ENCODE measurements at places on chromosomes 4 and X.

- no peak for DNase-seq
Observed at GRCh38 chr4:24809815-24810405, 14.5 kb downstream of the SOD3 start.

DNA sequence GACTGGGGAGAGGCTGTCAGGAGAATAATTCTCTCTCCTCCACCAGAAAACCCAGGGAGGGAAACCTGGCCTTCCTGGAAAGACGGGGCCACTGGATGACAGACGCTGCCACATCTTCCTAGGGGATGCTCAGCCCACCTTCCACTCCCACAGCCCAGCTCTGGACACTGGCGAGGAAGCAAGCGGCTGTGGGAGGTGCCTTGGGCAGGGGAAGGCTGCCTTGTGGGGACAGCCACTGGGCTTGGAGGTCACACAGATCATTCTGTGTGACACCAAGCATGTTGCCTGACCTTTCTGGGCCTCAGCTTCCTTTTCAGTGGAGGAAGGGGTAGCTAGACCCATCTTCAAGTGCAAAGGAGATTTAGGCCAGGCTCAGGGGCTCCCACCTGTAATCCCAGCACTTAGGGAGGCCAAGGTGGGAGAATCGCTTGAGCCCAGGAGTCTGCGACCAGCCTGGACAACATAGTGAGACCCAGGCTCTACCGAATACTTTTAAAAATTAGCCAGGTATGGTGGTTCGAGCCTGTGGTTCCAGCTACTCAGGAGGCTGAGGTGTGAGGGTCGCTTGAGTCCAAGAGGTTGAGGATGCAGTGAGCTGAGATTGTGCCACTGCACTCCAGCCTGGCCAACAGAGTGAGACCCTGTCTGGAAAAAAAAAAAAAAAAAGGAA is 9.8 kb upstream of the MSX1 start:
- DNase-seq = no peak

GRCh38 chrX:44970709-44971108 is 97.7 kb downstream of the KDM6A start:
- DNase-seq = no peak

GRCh38 chrX:18455384-18455783 is 30.0 kb downstream of the CDKL5 start:
- DNase-seq = no peak

- DNase-seq = no peak
Observed at GRCh38 chrX:19569121-19569805, 54.0 kb upstream of the MAP3K15 start.

GRCh38 chr4:145663194-145663593 is 16.8 kb upstream of the C4orf51 start:
- no peak for DNase-seq

GRCh38 chrX:102067966-102068723 is 57.3 kb upstream of the TCEAL2 start:
- DNase-seq = no peak

GRCh38 chr4:40969501-40969900 is 219.7 kb downstream of the NSUN7 start:
- no peak for DNase-seq

DNA sequence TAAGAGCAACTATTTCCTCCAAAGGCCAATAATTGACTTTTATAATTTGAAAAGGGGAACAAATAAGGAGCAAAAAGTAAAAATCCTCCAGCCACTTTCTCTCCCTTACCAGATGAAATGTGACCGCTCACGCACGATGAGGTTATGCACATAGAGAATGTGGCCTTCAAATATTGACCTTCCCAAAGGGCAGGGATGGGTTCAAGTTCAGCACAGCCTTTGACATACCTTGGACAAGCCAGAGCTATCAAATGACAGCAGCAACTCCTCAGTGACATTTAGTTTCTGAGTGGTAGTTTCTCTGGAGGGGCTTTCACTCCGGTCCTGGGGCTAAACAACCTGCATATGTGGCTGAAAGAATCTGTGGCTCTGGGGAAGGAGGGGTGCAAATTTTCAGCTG is 50.7 kb downstream of the AMOT start:
- DNase-seq = no peak

GRCh38 chr4:144499777-144500176 is 146.2 kb upstream of the HHIP start:
- no peak for DNase-seq

GRCh38 chr4:16875487-16875886 is 23.0 kb downstream of the LDB2 start:
- no peak for DNase-seq

GRCh38 chr4:75513526-75514130 is 575 bp downstream of the RCHY1 start:
- DNase-seq = no peak

- no peak for DNase-seq
Observed at GRCh38 chrX:135009838-135010237, 12.5 kb downstream of the RTL8B start.

- no peak for DNase-seq
Observed at GRCh38 chr4:4582653-4583052, 40.8 kb upstream of the STX18 start.

GRCh38 chr4:16722416-16722815 is 176.0 kb downstream of the LDB2 start:
- no peak for DNase-seq

GRCh38 chr4:127759893-127760292 is 22.2 kb upstream of the HSPA4L start:
- no peak for DNase-seq

- DNase-seq = no peak
Observed at GRCh38 chr4:33914386-33914785, 2329.9 kb downstream of the ARAP2 start.

DNA sequence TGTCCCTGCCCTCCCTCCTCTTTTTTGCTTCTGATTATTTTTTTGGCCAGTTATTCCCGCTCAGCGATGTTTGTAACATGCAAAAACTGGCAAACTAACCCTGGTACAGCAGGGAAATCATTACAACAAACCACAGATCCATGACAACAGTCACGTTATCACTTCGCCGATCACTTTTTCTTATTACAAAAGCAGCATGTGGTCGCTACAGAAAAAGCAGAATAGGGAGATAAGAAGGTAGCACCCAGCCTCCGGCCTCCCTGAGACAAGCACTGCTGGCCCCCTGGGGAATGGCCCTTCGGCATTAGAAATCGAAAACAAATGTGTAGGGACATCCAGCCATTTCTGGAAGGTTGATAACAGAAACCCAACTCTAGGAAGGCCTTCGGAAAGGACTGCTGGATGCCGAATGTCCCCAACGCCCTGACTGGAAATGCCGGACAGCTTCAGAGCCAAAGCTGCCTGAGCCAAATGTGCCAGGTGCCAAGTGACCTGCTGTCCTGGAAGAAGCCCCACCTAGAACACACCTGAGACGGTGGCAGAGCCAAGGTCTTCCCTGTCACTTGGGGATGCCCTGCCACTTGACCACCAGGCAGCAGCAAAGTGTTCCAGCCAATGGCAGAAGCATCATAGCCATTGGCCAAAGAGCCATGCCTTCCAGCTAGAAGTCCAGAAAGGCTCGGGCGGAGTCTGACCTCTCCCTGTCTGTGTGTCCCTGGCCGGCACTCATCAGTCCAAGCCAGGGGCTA is 2.9 kb downstream of the IDH3G start:
- no peak for DNase-seq

- DNase-seq = no peak
Observed at GRCh38 chr4:6855692-6856297, 53.8 kb upstream of the TBC1D14 start.

DNA sequence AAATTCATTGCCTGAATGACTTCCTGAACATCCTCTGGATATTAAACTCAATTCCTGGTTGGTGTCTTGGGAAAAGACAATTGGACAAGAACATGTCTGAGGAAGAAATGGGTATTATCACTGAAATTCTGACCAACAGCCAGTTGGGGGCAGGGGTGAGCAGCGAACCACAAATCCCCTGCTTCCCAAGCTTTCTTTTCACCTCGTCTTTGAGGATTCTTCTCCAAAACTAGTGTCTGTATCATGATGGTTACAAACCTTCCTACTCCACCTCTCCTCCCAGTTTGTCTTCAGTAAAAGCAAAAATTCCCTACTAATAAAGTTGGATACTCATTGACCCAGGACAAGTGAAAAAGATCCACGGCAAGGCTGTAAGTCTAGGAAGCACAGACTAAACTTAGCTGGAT is 48.3 kb upstream of the WDR1 start:
- no peak for DNase-seq

DNA sequence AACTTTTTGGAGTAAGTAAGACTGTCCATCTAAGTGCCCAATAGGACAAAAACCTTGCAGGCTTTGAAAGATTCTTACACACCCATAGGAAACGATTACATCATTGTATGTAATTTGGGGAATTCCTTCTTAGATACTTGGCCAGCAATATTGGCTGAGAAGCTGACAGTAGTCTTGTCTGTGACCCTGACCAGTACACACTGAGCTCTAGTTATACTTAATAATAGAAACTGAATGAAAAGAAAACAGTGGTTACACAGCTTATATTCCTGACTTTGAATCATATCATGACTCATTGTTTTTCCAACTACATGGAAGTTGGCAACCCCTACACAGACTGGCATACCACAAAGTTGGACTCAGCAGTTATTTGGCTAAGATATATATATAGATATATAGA is 7.1 kb upstream of the TLR2 start:
- DNase-seq = no peak

DNA sequence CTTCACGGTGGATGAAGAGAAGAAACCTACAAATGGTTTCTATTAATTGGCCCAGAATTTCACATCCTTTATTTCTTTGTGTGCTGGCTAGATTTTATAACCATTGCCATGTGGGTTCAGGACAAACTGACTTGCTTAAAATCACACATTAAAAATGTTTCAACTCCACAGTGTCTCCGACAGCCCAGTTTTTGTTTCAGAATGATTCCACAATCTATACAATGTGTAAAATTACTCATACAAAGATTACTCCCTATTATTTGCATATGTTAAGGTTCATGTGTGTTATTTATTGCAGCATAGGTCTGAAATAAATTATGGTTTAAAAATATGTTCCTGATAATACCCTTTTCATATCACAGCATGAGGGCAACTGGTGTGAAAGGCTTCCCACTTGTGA is 20.6 kb downstream of the DCHS2 start:
- no peak for DNase-seq

GRCh38 chr4:169098532-169098931 is 88.5 kb upstream of the CBR4 start:
- no peak for DNase-seq

DNA sequence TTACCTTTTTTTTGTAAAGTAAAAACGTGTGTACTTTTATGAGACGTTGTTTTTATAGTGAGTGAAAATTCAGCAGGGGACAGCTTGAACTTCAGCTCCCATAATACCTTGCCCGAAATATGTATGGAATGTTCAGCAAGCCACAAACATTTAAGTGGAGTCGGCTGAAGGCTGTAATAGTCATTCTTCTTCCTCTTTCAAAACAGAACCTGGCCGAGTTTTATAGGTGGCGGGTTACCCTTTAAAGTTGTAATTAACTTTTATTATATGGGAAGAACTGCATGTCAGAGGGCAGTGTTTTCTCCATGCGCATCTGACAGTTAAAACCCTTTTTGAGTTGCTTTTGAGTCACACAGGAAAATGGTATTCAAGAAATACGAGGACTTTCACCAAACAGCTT is 50.7 kb downstream of the CLDN34 start:
- DNase-seq = no peak

- no peak for DNase-seq
Observed at GRCh38 chr4:110139815-110140214, 58.6 kb downstream of the ELOVL6 start.

GRCh38 chr4:80138551-80139538 is 58.5 kb upstream of the PRDM8 start:
- no peak for DNase-seq

DNA sequence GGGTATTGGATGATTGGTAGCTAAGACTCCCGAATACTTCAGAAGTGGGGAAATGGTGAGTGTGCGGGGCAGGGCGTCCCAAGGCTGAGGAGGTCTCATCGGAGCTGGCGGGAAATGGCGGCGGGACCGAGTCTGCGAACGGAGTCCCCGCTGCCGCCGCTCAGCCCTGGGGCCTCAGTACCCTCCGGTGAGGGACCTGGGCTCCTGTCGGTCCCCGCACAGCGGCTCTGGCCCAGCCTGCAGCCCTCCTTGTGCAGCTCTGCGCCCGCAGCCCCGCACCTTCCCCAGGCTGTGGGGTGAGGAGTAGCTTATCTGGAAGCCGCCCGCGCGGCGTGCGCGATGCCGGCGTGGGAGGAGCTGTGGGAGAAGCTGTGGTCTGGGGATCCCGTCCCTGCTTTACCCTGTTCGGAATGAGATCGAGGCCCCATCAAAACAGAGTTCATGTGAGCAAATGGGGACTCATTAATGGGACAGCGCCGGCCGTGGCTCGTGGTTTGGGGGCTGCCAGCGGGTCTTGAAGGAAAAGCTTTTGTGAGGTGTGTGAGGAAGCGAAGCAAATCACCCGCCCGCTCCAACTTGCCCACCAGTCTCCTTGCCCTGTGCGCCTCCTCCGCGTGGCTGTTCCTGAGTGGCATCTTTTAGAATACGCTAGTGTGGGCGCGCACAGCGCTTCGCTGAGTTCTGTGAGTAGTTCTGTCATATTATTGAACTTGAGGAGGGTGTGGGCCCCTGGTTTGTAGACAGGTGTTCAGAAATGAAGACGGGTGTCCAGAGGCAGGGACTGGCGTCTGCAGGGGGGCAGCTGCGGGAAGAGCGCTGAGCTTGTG is 531 bp downstream of the ZNF141 start:
- DNase-seq = peak; percentile 56

DNA sequence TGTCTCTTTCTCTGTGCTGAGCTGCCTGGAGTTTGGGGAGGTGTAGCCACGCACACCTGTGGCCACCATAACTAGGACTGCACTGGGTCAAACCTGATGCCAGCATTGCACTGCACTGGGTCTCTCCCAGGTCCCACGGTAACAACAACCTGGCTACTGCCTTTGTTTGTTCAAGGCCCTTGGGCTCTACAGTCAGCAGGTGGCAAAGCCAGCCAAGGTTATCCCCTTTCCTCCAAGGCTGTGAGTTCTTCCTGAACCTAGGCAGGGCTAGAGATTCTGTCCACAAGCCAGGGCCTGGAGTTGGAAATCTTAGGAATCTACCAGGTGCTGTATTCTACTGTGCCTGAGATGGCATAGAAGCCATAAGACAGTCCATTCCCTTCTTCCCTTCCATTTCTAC is 126.7 kb upstream of the MAGEE2 start:
- no peak for DNase-seq

DNA sequence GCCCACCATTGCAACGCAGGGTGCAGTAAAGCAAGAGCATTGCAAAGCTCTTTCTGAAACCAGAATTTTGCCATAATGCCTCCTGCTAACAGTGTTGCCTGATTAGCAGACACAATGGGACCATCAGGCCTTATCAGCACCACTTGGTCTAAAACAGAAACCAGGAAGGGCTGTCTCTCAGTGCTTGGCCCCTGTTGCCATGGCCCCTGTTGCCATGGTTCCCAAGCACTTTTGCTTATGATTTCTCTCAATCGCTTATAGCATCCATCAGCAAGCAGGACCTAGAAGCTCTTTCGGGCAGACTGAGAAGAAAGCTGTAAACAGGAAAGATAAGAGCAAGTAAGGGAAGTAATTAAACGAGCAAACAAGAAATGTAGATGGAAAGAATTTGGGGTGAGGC is 36.8 kb downstream of the RTL5 start:
- peak; percentile 6 for DNase-seq

DNA sequence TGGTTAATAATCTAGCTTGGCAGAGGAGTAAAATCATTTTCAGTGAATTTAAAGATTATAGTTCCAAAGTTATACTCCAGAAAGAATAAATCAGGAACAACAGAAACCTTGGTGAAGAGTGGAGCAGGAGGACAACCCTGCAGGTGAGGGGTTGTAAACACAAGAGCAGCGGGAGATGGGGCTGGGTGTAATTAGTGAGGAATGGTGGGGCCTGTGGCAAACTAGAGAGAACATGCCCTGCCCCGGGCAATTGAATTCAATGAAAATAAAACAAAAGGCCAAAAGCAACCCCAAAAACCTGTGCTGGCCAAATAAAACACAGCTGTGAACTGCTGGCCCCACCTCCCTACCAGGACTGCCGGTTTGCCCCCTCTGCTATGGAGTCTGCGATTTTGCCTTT is 325.2 kb downstream of the NR3C2 start:
- no peak for DNase-seq

All from hypothalamus (tissue), 51 donors.